Peyer's patch (tissue), 4 donors: ENCODE measurements at places on chromosomes 7 and 10. TPM values are rescaled to one million over a fixed set of nuclear protein-coding genes. Genes with fewer than 3 reads are reported as not detected.

GRCh38 chr10:71241830-71242621 lies 29.7 kb downstream of the UNC5B start:
- H3K27ac ChIP-seq: peak overlapping the region; percentile 62
- no peaks in the 10 kb centered on the region for H3K27me3 ChIP-seq
- H3K4me1 ChIP-seq: no peaks in the 10 kb centered on the region
- H3K4me3 ChIP-seq: no peak overlapping the region
- no peaks in the 10 kb centered on the region for H3K36me3 ChIP-seq

GRCh38 chr10:110326351-110327032 lies 21.8 kb upstream of the SMNDC1 start:
- H3K4me3 ChIP-seq: no peak overlapping the region
- no peaks in the 10 kb centered on the region for H3K4me1 ChIP-seq
- H3K27ac ChIP-seq: no peak overlapping the region

The GRID2IP gene
- total RNA-seq: 0.88 TPM

DNA sequence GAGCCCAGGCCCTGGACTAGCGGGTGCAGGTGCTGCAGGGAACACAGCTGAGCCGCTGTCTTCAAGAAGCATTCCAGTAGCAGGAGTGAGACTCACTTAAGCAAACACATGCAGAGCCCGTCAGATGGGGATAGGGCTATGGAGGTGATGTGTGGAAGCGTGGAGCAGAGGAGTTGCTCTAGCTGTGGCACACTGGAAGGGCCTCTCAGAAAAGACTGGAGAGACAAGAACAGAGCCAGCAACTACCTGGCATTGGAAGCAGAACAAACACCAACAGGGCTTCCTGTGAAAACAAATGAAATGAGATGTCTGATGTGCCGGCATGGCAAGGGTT lies 37.8 kb upstream of the GALNTL5 start:
- no peaks in the 10 kb centered on the region for H3K4me1 ChIP-seq
- H3K4me3 ChIP-seq: no peak overlapping the region
- DNase-seq: no peak
- H3K36me3 ChIP-seq: no peaks in the 10 kb centered on the region
- H3K27ac ChIP-seq: peak overlapping the region; percentile 32

DNA sequence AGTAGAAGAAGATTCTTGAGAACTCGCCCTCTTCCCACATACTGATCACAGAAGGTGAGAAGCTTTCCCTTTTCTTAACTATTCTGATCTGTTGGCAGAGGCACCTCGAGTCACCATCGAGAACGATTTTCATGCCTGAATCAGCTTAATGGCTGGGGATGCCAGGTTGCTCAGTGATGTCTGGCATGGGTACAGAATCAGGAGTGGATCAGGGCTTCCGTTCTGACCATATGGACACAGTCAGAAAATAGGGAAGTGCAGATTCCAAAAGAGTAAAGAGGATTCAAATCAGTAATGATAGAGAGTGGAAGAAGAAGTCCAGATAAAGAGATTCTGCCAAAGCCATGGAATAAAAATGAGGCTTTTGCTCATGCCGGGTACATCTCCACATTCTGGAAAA lies 52.0 kb upstream of the GRB10 start:
- H3K4me1 ChIP-seq: no peaks in the 10 kb centered on the region
- H3K4me3 ChIP-seq: no peak overlapping the region
- DNase-seq: no peak

DNA sequence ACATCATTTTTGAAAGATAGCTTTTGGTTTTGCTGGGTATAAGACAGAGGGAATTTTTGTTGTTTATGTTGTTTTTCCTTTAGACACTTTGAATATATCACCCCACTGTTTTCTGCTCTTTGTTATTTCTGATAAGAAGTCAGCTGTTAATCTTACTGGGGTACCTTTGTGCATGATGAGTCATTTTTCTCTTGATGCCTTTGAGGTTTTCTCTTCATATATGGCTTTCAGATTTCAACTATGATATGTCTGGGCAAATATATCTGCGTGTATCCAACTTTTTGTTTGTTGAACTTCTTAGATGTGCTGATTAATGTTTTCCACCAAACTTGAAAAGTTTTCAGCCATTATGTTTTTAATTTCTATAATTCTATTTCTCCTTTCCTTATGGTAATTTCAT lies 208.6 kb upstream of the TMEM72 start:
- H3K4me1 ChIP-seq: no peaks in the 10 kb centered on the region
- no peak overlapping the region for H3K4me3 ChIP-seq
- no peaks in the 10 kb centered on the region for H3K36me3 ChIP-seq

- no peaks in the 10 kb centered on the region for H3K4me1 ChIP-seq
- DNase-seq: no peak
- no peak overlapping the region for H3K27ac ChIP-seq
- no peak overlapping the region for H3K4me3 ChIP-seq
- H3K36me3 ChIP-seq: no peaks in the 10 kb centered on the region
Measured at GRCh38 chr10:76382381-76382851, 951.0 kb downstream of the LRMDA start.

GRCh38 chr10:48614481-48615390 lies 9.9 kb upstream of the ARHGAP22 start:
- H3K36me3 ChIP-seq: no peaks in the 10 kb centered on the region
- no peak overlapping the region for H3K27ac ChIP-seq
- H3K4me1 ChIP-seq: no peaks in the 10 kb centered on the region
- H3K27me3 ChIP-seq: no peaks in the 10 kb centered on the region

DNA sequence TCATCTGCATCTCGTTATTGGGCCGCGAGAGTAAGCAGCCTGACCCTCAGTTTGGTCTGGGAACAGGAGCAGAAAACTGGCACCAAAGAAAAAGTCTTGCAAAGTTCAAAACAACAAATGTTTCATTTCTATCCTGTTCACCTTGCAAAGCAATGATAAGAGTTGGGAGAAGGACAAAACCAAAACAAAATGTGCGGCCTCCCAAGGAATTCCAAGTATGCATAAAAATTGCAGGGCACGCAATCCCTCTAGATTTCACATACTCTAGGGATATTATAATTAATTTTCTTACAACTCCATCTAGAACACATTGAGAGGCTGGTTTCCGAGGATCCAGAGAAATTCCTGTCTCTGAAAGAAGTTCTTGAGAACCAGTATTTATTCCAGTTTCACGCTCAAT lies 20.1 kb downstream of the CHUK start:
- H3K27ac ChIP-seq: no peak overlapping the region
- DNase-seq: no peak
- no peaks in the 10 kb centered on the region for H3K36me3 ChIP-seq
- no peaks in the 10 kb centered on the region for H3K4me1 ChIP-seq
- H3K27me3 ChIP-seq: no peaks in the 10 kb centered on the region

The HSPA14 gene
- 12.0 TPM for total RNA-seq

- H3K4me3 ChIP-seq: no peak overlapping the region
- no peak overlapping the region for H3K27ac ChIP-seq
- no peak for DNase-seq
- no peaks in the 10 kb centered on the region for H3K36me3 ChIP-seq
- H3K27me3 ChIP-seq: no peaks in the 10 kb centered on the region
Measured at GRCh38 chr7:146961617-146962016, 845.0 kb downstream of the CNTNAP2 start.

DNA sequence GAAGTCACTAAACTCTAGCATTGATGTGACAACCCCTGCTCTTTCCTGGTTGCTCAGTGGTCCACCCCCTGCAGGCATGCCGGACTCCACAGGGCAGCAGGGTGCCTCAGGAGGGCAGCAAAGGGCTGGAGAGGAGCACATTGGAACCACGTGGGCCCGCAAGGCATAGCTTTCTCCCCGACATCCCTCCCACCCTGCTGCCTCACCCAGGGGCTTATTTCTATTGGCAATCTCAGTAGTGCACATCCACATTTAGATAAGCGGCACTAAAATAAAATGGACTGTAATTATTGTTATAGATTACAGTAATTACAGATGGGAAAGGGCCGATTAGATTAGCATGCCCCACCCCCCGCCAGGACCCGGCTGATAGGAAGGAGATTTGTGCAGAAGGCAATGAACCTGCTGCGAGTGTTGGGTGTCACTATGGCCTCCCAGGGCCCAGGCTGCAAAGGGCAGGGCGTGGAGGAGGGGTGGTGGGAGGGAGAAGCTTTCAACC lies 580.1 kb downstream of the GRID1 start:
- no peaks in the 10 kb centered on the region for H3K36me3 ChIP-seq
- no peaks in the 10 kb centered on the region for H3K27me3 ChIP-seq
- H3K4me1 ChIP-seq: no peaks in the 10 kb centered on the region
- no peak for DNase-seq

DNA sequence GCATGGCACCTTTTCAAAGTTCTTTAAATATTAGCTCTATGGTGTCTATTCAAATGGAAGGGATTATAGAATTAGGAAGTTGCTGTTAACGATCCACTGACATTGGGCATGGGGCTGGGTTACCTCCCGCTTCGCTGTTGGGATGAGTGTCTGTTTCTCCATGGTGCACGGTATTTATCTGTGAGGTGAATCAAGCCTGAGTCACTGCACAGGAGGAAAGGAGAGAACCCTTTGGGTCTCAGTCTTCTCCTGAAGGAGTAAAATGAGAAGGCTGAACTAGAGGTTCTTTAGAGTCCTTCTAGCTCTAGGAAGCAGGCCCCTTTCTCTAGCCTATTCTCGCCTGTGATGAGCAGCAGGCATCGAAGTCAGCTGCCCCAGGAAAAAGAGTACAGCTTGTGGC lies 7.3 kb downstream of the JCAD start:
- DNase-seq: no peak
- H3K4me1 ChIP-seq: no peaks in the 10 kb centered on the region
- no peak overlapping the region for H3K4me3 ChIP-seq
- H3K27ac ChIP-seq: no peak overlapping the region

GRCh38 chr7:144379776-144380384 lies 23.6 kb downstream of the NOBOX start:
- no peaks in the 10 kb centered on the region for H3K4me1 ChIP-seq
- peak; percentile 34 for DNase-seq
- H3K27me3 ChIP-seq: no peaks in the 10 kb centered on the region
- peaks cover 35% of the 10 kb centered on the region for H3K36me3 ChIP-seq
- no peak overlapping the region for H3K4me3 ChIP-seq

The TMEM229A gene
- total RNA-seq: 10.6 TPM

The ATRNL1 gene
- 3.5 TPM for total RNA-seq

The PTPN20 gene
- total RNA-seq: 2.9 TPM

The CRTAC1 gene
- total RNA-seq: not detected

GRCh38 chr10:27745732-27746396 lies at the start of gene MKX:
Gene MKX, minus strand, starts transcription at chr10:27745819. Its CDS starts 2,404 bp downstream, at chr10:27743415.
- no peak within 1 kb of the TSS for H3K27ac ChIP-seq
- peaks cover 51% of the 10 kb centered on the region for H3K4me1 ChIP-seq
- H3K27me3 ChIP-seq: no peaks in the 10 kb centered on the region
- H3K4me3 ChIP-seq: peak within 1 kb of the TSS; percentile 29
- DNase-seq: peak; percentile 54

- H3K36me3 ChIP-seq: no peaks in the 10 kb centered on the region
- no peaks in the 10 kb centered on the region for H3K4me1 ChIP-seq
- H3K4me3 ChIP-seq: no peak overlapping the region
- DNase-seq: no peak
- no peak overlapping the region for H3K27ac ChIP-seq
Measured at GRCh38 chr7:44392618-44393010, 67.2 kb upstream of the CAMK2B start.

DNA sequence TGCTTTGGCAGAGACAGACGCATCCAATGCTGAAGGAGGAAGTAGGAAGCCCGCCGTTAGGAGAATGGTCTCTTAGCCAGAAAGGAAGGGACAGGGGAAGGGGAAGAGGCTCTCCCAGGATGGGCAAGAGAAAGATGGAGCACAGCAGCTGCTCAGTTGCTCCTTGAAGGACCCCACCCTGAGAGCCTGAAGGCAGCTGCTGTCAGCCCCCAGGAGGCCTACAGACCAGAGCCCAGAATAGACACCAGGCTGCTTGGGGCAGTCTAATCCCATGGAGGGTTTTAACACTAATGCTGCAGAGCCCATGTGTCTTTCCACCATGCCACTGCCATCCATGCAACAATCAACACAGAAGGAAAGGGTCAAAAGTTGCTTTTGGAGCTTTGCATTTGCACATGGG lies 3.5 kb upstream of the C7orf33 start:
- H3K27me3 ChIP-seq: no peaks in the 10 kb centered on the region
- H3K27ac ChIP-seq: no peak overlapping the region
- H3K4me1 ChIP-seq: no peaks in the 10 kb centered on the region
- DNase-seq: no peak
- no peaks in the 10 kb centered on the region for H3K36me3 ChIP-seq

DNA sequence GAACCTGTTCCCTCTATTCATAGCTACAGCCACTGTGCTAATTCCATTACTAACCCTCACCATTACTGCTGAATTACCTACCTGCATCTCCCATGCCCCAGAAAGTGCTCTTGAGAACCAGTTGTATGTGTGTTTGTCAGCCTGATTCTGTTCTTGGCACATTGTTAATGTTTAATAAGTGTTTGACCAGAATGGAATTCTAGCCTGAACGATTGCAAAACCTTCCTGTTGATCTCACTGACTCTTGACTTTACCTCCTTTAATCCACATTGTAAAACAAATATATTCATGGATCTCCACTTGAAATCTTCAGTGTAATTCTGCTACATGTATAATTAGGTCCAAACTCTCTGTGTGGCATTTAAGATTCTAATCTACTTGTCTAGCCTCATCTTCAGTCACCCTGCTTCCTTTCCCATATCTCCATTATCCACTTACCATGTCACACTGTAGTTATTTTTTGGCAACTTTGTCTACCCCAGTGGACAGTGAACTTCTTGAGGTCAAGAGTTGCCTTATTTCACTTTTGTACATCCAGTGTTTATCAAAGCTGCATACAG lies 4.9 kb downstream of the ZNF277 start:
- DNase-seq: no peak
- H3K27ac ChIP-seq: no peak overlapping the region
- no peak overlapping the region for H3K4me3 ChIP-seq
- H3K36me3 ChIP-seq: no peaks in the 10 kb centered on the region
- no peaks in the 10 kb centered on the region for H3K4me1 ChIP-seq

The SPDYE6 gene
- not detected for total RNA-seq

DNA sequence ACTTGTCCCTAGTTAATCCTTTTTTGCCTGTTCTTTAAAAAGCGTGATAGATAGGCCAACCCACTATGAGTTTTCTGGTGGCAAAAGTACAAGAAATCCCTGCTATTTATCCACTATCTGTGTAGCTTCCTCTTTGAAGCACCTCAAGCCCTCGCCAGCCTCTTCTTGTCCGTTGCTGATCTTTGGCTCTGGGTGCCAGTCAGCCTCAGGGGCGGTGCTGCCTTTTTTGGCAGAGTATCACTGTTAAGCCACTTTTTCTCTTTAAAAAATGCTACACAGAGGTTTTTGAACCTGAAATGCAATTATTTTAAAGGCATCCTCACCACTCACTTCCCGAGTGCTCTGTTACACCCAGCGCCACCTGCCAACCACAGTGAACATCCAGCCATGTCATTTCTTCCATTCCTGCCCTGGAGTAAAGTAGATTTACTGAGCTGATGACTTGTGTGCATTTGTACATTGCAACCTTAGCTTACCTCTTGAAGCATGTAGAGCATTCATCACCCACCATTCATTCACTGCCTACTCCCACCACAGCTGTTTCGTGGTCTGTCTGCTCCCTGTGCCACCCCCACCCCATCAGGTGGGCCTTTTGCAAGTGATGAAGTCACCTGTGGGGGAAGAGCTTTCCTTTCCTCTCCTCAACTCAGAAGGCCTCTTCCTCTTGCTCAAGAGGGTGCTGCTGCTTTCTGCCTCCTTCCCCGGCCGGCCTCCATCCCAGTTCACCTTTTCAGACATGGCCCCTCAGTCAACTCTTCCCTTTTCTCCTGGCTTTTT lies 414.2 kb upstream of the GALNT17 start:
- H3K4me3 ChIP-seq: no peak overlapping the region
- no peaks in the 10 kb centered on the region for H3K36me3 ChIP-seq
- H3K27ac ChIP-seq: no peak overlapping the region
